DMS79 treated with DMSO at 0.1 percent for 48 hours (cell line): ENCODE measurements at places on chromosomes 6 and 20.

DNA sequence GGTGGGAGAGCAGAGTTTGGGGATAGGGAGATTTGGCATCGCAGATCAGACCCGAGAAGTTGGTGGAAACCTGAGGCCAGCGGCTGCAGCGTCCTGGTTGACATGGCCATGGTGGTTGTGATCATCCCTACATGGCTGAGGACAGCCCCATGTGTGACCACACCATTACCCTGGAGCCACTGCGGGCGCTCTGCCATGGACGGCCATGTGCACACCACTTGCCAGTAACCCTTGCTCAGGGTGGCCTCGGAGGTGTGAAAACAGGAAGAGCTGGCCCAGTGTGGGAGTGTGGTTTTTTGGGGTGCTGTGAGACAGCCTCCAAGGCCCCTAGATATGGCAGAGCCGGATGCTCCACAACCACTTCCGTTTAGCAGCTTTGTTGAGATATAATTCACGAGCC, 64.4 kb downstream of the TMEM242 start:
- no peak for DNase-seq

- DNase-seq: no peak
These were observed 170.9 kb downstream of the KLHL32 start for GRCh38 chr6:97095311-97095850.

DNA sequence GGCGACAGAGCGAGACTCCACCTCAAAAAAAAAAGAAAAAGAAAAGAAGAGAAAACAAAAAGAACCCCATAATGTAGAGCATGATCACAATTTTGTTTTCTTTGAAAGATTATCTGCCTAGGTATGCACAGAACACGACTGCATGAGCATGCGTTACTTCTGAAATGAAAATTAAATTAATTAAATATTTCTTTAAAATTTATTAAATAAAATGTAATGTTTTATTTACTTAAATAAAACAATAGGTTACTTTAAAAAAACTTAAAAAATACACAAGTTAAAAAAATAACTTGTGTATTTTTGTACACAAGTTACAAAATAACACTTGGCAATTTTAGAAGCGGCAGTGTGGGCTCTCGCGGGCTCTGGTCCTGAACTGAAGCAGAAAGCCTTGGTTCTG, 107.8 kb downstream of the TFAP2A start:
- DNase-seq: no peak

GRCh38 chr20:9392892-9393857, 121.2 kb upstream of the LAMP5 start:
- peak; percentile 12 for DNase-seq

GRCh38 chr6:30991891-30992290, 8.4 kb downstream of the MUC21 start:
- DNase-seq: no peak

- DNase-seq: no peak
These were observed 15.5 kb upstream of the MROH8 start for GRCh38 chr20:37194621-37195417.

GRCh38 chr6:36235309-36235708, 34.6 kb upstream of the PNPLA1 start:
- peak; percentile 78 for DNase-seq

DNA sequence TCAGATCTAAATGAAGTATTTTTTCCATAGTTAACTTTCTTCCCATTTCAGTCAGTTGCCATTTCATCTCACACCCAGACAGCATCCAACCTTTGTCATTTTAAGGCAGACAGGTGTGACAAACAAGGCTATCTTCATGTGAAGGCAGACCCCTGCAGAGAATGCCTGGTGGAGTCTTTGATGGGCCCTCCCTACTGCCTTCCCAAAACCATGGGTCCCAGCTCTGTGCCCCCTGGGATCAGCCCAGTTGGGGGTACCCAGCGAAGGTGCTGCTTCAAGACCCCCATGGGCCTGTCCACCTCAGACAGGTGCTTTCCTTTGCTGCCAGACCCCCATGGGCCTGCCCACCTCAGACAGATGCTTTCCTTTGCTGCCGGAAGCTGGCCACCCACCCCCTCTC, 28.3 kb upstream of the ID1 start:
- no peak for DNase-seq

DNA sequence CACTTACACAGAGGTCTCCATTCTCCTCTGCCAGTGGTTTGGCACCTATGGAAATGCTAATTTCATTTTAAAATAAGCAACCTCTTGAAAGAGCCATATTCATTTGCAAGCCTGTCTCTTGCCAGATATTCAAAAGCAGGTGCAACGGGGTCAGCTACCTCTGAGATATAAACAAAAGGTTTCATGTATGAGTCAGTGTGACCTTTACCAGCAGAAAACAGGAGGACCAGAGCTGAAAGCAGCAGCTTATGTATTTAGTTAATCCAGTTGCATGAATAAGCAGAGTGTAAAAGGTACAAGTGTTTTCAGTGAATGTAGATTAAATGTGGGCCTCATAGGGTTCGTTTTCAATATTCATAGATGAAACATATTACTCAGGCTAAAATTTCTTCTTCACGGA, 56.0 kb downstream of the TENT5A start:
- DNase-seq: no peak

- no peak for DNase-seq
These were observed 288.2 kb downstream of the CENPW start for GRCh38 chr6:126628125-126628524.

GRCh38 chr6:111758608-111759329, 114.5 kb downstream of the FYN start:
- DNase-seq: no peak

- no peak for DNase-seq
These were observed 4.0 kb upstream of the ACSS1 start for GRCh38 chr20:25061821-25062530.

DNA sequence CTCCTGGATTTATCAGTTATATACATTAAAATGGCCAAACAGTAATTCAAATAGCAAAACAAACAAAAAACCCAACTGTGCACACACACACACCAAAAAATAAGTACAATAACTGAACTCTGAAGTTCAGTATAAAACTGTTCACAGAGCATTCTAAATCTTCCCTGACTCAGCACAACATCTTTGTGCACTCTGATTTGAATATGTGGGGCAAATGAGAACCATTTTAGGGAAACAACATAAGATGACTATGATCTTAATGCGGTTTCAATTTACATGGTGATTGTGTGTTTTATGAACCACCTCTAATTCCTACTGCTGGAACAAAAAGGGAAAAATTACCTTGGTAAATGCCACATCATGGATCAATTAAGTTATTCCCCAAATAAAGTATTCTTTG, 41.7 kb downstream of the PLAGL1 start:
- DNase-seq: no peak

- DNase-seq: no peak
These were observed 17.0 kb downstream of the NCR2 start for GRCh38 chr6:41352396-41352795.

DNA sequence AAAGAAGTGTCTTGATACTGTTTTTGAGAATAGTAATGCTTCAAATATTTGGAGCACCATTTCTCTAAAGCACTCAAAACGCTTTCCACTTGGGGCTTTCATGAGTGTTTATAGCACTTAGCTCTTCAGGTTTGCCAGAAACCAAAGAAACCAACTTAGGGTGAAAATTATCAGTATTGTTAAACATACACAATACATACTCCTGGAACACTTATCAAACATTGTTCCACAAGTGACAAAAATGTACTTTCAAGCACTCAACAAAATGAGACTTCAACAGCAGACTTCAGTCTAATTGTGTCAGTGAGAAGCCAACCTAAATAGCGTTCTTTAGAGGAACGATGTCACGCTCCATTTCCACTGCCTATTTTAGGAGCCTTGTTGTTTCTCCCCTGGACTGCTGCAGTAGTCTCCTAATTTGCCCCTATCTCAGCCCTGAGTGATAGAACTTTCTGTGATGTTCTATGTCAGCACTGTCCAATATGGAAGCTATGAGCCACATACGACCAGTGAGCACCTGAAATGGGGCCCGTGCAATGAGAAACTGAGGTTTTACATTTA, 461.3 kb downstream of the KIF16B start:
- DNase-seq: peak; percentile 75

- DNase-seq: peak; percentile 34
These were observed 580.0 kb upstream of the ZNF337 start for GRCh38 chr20:26276554-26277210.

- peak; percentile 62 for DNase-seq
These were observed 66.1 kb upstream of the SLC22A16 start for GRCh38 chr6:110542311-110543024.

DNA sequence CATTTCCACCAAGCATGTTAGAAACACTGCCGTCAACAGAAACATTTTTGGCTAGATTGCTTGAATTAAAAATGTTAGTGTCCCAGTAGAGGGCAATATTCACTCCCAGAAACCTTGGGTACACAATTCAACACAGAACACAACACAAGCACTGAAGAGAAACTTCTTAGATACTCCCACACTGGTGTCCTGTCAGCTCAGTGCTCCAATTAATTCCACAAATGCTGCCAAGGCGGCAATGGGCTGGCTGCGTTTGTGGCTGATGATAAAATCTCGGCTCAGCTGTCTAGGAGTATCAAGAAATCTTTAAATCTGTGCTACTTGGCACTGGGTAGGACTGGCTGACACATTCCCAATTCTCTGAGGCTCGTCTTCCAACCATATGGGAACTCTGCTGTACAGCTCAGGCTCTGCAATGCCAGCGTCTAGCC, 39.3 kb downstream of the BEND3 start:
- DNase-seq: no peak

- no peak for DNase-seq
These were observed 608.6 kb downstream of the UTRN start for GRCh38 chr6:144893680-144894151.

DNA sequence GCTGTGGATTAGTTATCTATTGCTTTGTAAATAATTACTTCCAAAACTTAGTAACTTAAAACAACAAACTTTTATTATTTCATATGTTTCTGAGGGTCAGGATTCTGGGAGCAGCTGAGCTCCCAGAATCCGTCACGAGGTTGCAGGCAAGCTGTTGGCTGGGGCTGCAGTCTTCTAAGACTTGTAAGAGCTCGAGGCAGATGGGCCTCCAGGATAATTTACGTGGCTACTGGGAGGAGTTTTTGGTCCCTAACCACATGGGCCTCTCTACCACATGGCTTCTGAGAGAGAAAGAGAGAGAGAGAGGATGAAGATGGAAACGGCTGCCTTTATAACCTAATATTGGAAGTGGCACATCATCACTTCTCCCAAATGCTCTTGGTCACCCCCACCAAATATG, 64.9 kb upstream of the SULF2 start:
- no peak for DNase-seq

- DNase-seq: no peak
These were observed 50.7 kb upstream of the INSM1 start for GRCh38 chr20:20317195-20317594.

DNA sequence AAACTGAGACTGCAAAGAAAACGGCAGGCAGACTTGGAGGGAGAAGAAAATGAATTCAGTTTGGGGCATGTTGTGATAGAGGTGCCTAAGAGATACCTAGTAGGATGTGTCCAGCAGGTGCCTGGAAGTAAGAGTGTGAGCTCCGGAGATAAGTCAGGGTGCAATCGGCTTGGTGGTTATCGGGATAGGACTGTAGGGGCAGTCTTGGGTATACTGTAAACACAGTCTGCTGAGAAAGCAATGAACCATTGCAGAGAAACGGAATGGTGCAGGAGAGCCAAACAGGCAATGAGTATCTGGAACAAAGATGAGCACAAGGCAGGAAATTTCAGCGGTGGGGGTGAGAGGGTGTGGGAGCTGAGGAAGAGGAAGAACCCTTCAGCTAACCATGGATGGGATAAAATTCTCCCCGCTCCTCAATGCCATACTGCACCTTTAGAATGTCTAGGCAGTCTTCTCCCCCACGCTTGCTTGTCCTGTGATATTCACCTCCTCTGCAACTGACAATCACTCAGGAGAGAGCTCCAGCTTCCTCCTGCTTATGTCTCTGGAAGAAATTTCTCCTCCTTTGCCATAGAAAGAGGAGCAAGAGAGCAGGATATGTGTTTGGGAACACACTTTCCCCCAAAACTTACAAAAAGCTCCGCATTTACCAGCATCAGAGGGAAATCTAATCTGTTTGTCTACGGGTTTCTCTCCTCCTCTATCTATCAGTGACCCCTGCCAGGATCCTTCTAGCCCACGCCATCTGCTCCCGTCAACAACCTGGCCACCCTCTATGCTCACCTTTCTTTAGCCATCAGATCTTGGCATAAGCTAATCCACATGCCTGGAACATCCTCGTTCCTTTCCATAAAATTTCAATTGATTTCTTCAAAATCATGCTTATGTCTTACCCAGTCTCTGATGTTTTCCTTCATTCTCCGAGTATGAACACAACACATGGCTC, 381.7 kb upstream of the JARID2 start:
- no peak for DNase-seq

- no peak for DNase-seq
These were observed 196.6 kb downstream of the ESR1 start for GRCh38 chr6:152004036-152004566.

DNA sequence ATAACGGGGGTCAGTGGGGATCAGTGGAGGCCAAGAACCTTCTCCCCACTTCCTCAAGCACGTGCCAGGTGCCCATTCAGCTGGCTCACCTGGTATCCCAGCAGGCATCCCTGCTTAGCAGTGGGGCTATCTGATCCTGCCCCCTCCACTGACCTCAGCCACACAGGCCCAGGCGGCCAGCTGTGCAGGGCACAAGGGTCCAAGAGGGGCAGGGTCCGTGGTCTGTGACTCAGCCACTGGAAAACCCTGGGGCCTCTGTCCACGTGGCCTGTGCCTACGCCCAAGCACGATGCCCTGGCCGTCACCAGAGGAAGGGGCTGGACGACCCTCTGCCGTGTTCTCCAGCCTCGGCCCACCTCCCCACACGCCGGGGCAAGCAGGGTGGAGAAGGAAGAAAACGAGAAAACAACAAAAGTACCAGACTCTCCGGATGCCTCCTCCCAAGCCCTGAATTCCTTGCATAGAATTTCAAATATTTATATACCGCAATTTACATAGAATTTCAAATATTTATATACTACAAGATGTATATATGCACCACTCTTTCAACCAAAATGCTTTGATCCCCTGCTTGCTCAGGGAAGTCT, 12.1 kb downstream of the PXDC1 start:
- DNase-seq: no peak

DNA sequence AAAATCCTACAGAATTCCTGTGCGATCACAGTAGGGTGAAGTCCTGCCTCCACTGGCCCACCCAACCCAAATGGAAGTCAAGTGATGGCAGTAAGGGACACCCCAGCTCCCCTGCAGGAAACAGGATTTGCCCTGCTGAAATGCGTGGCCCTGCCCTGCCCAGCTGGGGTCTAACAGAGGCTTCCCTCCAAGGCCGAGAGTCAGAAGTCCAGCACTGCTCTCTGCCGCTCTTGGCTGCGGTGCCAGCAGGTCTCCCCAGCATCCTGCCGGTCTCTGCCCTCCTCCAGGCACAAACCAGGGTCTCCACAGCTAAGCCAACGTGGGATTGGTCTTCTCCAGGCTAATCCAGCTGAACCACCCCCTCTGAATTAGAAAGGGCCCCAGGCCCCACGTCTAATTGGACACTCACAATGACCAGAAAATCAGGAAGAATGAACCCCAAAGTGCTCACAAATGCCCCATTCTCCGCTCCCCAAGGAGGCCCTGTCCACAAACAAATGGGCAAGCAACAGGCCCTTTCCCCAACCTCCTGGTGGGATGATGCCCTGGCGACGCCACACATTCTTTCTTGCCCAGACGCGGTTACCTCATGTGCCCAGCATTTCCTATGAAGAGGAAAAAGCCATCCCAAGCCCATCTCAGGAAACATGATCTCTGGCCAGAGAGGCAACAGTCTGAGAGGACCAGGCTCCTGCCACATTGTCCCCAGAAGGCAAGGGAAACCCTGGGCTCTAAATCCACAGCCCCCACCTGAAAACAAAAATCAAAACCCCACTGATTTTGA, 117.2 kb downstream of the BANF2 start:
- DNase-seq: no peak
